Suppressor macrophage treated with lipopolysaccharide for 1 hour (primary cell): ENCODE measurements at places on chromosomes 3 and 15.

DNA sequence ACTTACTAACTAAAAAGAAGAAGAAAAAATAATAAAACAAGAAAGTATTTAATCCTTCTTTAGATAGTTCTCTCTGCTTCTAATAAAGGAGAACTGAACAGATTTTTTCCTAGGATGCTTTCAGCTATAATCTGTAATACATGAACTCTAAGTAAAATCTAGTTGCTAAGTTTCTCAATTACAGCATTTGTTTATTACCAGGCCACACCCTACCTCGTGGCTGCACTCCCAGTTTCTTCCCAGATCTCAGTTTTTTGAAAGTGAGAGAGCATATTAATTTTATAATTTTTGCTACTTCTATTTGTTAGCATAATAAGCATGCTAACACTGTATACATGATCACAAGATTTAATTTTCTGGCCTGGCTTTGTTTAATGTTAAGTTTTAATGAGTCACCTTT lies 258.3 kb downstream of the IL5RA start:
- DNase-seq, result no peak

DNA sequence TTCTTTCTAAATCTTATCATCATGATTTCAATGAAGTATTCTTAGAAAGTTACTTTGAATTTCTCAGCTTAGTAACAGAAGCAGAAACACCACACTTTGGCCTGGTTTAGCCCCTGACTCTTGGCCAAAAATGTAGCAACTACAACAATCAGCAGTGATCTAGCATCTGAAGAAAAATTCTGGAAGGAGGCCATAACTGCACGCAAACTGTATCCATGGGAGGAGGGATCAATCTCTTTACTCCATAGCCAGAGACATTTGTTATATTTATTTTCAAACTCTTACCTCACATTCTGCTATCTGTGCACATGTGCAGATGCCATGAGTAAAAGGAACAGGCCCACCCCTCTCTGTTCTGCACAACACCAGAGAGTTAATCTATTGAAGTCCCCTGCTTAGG lies 251.0 kb upstream of the P2RY1 start:
- DNase-seq, result no peak

DNA sequence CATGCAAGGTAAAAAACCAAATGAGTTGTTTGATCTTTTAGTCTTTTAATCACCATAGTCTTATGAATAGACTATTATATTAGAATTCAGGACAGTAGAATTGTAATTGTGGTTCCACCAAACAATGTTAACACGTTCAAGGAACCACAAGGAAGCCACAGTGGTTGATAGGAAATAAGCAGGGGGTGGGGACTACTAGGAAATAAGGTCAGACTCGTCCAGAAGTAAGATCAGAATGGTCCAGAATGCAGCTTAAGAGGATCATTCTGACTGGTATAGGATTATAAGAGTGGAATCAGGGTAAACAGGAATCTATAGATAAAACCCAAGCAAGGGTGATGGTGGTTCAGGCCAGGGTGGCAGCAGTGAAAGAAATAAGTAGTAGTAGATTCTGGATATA lies 7.5 kb downstream of the MYNN start:
- DNase-seq, result no peak

DNA sequence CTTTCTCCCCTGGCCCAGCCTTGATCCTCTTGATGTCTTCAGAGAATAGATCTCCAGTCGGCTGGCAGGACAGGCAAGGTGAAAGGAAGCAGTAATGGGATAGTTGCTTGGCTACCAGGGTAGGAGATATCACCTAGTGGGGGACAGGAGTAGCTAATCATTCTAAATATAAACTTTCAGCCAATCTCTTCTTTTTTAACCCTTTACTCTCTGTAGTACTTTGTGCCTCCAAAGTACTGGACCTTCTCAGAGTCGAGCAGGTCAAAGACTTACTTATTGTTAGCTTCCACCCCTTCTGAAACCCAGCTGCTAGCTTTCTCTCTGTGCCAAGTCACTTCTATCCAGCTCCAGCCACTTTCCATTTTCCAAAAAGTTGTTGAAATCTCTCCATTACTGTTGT lies 43.4 kb upstream of the FILIP1L start:
- no peak for DNase-seq

- no peak for DNase-seq
Observed at GRCh38 chr3:11362600-11362999, 90.4 kb downstream of the ATG7 start.

DNA sequence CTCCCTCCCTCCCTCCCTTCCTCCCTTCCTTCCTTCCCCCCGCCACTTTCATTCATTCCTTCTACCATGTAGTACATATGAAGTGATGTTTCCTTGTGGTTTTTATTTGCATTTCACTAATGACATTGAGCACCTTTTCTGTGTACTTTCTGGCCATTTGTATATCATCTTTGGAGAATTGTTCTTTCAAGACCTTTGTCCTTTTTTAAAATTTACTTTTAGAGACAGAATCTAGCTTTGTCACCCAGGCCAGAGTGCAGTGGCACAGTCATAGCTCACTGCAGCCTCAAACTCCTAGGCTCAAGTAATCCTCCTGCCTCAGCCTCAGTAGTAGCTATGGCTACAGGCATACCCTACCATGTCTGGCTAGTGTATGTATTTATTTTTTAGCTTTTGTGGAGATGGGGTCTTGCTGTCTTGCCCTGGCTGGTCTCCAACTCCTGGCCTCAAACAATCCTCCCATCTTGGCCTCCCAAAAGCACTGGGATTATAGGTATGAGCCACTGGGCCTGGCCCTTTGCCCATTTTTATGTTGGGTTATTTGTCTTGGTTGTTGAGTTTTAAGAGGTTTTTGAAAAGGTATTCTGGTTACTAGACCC lies 42.0 kb upstream of the CTDSPL2 start:
- DNase-seq, result no peak

- peak; percentile 54 for DNase-seq
Observed at GRCh38 chr3:142947799-142948575, 15.5 kb downstream of the PAQR9 start.

GRCh38 chr15:84714821-84715220 lies 1.1 kb downstream of the SEC11A start:
- DNase-seq, result peak; percentile 39

- no peak for DNase-seq
Observed at GRCh38 chr3:175338775-175339535, 479.8 kb downstream of the NAALADL2 start.

DNA sequence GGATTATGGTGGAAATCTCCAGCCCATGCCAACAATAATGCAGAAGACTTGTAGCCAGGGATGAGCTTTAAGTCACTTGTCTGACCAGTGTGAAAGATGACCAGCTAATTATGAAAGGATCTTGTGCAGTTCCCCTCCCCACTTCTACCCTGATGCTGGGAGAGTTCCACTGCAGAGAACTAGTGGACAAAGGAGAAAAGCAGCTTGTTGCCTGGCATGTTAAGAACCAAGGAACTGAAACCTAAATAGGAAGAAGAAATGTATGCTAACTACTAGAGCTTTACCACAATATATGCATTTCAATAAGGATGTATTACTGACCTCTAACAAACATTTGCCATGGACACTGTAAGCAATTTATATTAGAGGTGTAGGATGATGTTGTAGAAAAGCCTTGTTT lies 52.2 kb upstream of the CSTA start:
- DNase-seq, result peak; percentile 51

- DNase-seq, result peak; percentile 77
Observed at GRCh38 chr3:124859025-124859424, 28.1 kb downstream of the ITGB5 start.

GRCh38 chr15:101288905-101289513 lies 6.0 kb downstream of the SNRPA1 start:
- peak; percentile 88 for DNase-seq

DNA sequence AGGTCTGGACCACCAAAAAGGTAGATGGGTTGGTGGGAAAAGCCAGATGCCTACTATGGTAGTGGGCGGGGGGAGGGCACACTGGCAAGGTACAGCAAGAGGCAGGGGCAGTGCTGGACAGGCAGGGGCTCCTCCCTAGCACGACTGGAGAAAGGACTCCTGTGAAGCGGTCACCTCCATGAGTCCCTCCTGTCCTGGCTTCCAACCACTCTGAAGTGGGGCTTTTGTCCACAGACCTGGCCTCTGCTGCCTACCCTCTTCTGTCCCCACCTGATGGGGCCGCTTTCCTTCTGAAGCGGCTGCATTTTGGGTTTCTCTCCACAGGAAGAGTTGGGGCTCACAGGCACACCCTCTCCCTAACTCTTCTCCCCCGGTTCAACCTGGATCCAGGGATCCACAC lies 2.7 kb upstream of the SPTBN5 start:
- no peak for DNase-seq

DNA sequence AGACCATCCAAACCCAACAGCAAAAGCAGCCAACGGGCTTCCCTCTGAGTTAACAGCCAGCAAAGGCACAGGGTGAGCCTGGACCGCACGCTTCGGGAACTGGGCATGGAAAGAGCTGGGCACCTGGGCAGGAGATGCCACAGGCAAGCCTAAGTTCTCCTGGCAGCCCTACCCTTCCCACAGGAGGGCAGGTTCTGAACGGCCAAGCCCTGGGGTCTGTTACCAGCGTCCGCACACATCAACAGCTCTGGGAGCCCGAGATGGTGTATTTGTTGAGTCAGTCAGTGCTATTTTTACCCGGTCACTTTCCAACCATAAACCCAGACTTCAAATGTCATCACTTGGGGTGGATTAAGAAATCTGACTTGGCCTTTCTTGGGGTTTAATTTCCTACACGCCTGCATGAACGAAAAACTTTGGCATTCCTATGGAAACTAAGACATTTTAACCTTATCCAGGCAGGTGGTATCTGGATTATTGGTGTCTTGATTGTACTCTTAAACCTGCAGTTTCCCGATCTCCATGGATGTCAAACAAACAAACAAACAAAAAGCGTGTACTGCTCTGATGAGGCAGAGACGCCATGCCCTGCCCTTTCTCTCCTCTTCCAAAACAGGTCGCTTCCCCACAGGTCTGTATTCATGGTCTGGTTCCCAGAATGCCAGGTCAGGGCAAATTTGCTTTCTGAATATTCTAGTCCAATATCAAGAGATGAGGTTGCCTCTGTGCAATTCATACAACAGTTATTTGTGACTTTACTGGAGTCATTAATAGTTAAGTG lies 99.7 kb downstream of the XXYLT1 start:
- peak; percentile 43 for DNase-seq

- no peak for DNase-seq
Observed at GRCh38 chr3:112687211-112687610, 46.3 kb upstream of the CCDC80 start.

- DNase-seq, result no peak
Observed at GRCh38 chr3:38650248-38650951, 913 bp upstream of the SCN5A start.

DNA sequence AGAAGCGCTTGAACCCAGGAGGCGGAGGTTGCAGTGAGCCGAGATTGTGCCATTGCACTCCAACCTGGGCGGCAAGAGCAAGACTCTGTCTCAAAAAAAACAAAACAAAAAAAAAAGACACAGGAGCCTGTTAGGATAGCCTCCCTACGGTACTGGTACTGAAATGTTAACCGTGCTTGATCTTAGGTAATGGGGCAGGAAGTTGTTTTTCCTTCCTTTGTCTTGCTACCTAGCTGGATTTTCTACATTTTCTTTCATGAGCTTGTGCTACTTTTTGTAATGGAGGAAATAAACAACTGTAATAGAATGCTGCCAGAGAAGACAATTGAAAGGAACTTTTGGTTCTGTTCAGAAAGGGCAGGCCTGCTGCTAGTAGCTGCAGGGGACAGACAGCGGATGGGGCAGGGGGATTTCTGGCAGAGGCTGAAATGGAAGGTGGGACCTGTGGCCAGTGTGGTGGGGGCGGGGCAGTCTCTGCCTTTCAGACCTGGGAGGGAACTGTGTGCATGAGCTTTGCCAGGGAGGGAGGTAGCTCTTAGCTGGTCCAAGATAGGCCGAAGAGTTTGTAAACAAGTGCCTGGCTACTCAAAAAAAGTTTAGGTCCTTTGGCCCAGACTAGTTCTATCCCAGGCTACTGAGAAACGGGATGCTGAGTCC lies 49.0 kb upstream of the SEMA4B start:
- DNase-seq, result no peak

DNA sequence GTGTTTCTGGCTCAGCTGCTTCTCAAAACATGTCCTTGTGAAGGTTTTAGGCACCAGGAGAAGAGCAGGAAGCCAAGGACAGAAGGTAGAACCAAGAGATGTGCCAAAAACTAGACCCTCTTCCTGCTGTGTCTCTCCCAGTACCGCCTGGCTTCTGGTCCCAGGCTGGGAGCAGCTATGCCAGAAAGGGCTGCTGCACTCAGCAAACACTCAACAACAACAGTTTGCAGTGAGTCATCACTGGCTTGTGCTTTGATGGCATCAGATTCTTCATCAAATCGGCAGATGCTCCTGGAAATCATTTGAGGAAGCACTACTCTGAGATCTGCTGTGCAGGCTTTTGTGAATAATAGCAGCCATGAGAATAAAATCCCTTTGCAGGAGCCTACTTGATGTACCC lies 63.2 kb downstream of the DGKG start:
- DNase-seq, result peak; percentile 82

GRCh38 chr3:73094951-73095350 lies 33.5 kb downstream of the EBLN2 start:
- DNase-seq, result peak; percentile 22

DNA sequence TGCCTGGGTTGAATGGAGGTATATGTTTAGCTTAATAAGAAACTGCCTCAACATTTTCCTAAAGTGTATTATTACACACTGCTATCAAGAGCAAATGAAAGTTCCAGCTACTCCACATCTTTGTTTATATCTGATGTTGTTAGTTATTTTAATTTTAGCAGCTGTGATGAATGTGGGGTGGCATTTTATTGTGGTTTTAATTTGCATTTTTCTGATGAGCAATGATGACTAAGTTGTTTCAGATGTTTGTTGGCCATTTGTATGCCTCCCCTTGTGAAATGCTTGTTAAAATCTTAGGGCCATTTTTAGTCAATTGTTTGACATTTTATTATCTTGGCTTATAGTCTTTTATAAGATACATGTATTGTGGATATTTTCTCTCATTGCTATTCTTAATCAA lies 260.4 kb upstream of the SLCO3A1 start:
- peak; percentile 12 for DNase-seq

- DNase-seq, result no peak
Observed at GRCh38 chr3:171956705-171957104, 82.7 kb upstream of the FNDC3B start.

- no peak for DNase-seq
Observed at GRCh38 chr3:95120921-95121320, 1058.1 kb downstream of the NSUN3 start.

DNA sequence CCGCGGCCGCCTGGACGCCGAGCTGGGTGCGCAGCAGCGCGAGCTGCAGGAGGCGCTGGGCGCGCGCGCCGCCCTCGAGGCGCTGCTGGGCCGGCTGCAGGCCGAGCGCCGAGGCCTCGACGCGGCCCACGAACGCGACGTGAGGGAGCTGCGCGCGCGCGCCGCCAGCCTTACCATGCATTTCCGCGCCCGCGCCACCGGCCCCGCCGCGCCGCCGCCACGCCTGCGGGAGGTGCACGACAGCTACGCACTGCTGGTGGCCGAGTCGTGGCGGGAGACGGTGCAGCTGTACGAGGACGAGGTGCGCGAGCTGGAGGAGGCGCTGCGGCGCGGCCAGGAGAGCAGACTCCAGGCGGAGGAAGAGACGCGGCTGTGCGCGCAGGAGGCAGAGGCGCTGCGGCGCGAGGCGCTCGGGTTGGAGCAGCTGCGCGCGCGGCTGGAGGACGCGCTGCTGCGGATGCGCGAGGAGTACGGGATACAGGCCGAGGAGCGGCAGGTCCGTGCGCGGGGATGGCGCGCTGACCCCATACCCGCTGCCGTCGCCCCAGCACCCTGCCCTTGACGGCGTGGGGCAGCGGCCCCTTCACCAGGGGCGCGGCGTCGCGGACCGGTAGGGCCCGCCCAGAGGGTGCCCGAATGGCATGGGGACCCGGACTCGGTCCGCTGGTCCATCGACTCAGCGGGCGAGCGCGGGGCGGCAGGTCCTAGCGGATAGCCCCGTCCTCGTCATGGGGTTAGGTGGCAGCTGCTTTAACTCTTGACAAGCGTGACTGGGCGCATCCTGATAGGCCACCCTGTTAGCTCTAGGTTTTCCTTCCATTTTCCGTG lies 848 bp downstream of the SYNM start:
- DNase-seq, result peak; percentile 28
